ENCODE measurements at places on chromosomes 11 and 22.

- DNase-seq, result no peak
Observed at GRCh38 chr22:50174382-50175190, 4.1 kb downstream of the PANX2 start.

DNA sequence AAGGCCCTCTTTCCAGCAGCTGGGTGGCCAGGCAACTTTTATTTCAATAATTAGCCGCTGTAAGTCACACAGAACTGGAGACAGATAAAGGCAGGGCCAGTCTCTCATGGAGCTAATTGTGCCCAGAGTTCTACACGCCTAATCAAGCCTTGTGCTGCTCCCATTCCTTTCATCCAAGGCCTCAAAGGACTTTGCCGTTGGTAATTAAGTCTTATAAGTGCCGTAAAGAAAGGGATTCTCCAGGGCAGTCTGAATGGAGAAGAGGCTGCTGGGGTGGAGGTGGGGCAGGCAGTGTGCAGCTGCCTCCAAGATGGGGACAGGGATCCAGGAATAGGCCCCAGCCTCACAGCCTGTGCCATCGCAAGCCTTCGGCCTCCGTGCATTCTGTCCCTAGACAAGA is 357.9 kb downstream of the TENM4 start:
- DNase-seq, result no peak

DNA sequence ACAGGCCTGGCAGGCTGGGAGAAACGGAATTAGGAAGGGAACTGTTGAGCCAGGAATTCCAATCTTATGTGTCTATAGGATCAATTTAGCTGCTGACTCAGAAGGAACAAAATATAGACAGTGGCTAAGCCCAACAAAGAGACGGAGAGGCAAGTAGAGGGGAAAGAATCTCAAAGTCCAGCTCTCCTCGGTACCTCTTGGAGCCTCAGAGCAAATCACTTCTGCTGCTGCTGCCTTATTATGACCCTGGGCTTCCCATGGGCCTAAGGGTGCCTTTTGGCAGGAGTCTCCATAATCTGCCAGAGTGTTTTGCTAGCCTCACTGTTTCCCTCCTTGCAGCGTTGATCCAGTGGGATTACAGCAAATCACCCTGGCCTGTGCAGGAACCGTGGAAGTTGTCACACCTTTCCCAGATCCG is 31.7 kb downstream of the PAX6 start:
- DNase-seq, result no peak

DNA sequence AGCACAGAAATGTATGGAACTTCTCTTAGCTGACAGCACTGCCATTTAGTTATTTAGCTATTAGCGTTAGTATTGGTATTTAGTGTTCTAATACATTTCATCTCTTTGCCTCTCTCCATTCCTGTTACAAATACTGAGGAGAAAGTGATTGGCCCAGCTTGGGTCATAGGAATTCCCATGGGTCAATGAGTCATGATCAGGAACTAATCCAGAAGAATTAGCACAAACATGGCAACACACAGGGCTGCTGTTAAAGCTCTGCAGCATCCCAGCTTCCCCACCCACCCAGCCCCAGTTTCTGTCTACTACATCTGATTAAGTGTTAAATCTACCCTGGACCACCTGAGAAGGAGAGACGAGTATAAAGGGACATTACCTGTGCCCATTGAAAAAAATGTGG is 36.1 kb downstream of the PDGFD start:
- no peak for DNase-seq

All from activated T-cell treated with anti-CD3 and anti-CD28 coated beads, Interleukin-2, amount 50 U/mL, for 24 hours (primary cell).